ENCODE measurements at places on chromosomes 7 and 10. TPM values are rescaled to one million over a fixed set of nuclear protein-coding genes. Genes with fewer than 3 reads are reported as not detected.

The MRLN gene
- not detected for polyA plus RNA-seq

The ASAH2 gene
- polyA plus RNA-seq = 0.25 TPM

The ENKUR gene
- polyA plus RNA-seq = not detected

DNA sequence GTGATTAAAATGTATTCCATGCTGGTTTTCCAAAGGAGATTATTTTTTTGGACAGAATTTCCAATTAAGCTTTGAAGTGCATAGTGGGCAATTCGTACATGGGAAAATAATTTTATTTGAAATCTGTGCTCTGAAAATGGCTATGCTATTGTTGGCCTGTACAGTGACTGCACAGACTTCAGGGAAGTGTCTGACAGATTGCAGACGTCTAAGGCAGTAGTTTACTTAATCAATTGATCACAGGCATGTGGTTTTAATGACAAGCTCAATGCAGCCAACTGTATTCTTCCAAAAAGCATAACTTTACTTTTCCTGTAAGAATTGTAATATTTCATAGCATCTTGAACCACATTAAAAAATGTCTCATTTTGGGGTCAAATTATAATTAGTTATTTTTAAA, 102.0 kb downstream of the SEMA3C start:
- DNase-seq = no peak
